CD4-positive, alpha-beta T cell treated with Interleukin-12 subunit alpha and Interleukin-12 subunit beta, for 1 hour (primary cell): ENCODE measurements at places on chromosomes 6 and 20.

GRCh38 chr20:20823476-20823881, 111.0 kb upstream of the RALGAPA2 start:
- DNase-seq: no peak

DNA sequence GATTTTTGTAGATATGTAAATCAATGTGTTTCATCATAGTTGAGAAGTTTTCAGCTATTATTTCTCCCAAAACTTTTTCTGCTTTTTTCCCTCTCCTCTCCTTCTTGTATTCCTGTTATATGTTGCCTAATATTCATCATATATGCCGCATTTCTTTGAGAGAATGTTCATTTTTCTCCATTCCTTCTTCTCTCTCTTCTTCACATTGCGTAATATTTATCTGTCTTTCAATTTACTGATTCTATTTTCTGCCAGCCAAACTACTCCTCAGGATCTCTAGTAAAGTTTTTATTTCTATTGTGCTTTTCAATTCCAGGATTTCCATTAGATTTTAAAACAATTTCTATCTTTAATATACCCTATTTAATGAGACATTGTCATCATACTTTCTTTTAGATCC, 896.8 kb downstream of the EPHA7 start:
- no peak for DNase-seq

GRCh38 chr6:53929041-53929820, 134.4 kb downstream of the LRRC1 start:
- DNase-seq: no peak

DNA sequence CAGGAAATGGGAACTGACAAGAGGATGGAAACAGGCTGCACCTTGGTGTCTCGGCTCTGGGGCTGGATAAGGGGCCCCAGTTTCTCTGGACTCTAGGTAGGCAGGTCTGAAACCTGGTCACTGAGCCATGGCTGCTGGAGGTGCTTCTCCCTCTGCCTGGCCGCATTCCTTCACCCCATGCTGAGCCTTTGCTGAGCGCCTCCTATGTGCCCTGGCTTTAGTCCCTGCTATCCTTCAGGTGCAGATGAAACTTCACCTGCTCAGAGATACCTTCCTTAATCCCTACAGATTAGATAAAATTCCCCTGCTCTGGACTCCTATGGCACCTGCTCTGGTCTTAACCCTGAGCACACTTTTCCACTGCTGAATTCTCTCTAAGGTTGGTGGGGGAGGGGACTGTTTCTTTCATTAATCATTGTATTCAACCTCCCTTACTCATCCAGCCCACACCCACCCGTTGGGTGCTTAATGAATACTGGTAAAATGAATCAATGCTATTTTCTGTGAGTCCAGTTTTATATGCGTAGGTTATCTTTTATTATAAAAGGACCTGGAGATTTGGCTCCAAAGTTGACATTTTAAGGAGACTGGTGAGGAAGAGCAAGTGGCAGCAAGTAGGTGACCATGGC, 19.3 kb downstream of the MYLK4 start:
- DNase-seq: no peak

- DNase-seq: no peak
Measured at GRCh38 chr20:48787861-48788375, 39.9 kb downstream of the PREX1 start.

DNA sequence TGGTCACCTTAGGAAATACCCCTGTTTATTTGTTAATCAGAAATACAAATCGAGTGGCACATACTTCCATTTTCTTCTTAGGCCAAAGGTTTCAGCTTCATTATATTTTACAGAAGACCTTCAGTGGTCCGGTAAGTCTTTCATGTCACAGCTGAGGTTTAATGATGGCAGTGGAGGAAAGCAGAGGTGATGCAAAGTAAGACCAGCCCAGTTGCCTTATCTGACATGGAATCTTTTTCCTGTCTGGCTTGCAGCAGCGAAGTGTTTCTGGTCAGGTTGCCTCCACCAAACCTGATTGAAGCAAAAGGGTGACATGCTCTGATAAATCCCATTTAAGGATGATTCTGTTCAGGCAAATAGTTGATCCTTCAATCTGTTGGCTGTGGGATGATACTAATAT, 100.0 kb downstream of the PRDM1 start:
- DNase-seq: peak; percentile 32

DNA sequence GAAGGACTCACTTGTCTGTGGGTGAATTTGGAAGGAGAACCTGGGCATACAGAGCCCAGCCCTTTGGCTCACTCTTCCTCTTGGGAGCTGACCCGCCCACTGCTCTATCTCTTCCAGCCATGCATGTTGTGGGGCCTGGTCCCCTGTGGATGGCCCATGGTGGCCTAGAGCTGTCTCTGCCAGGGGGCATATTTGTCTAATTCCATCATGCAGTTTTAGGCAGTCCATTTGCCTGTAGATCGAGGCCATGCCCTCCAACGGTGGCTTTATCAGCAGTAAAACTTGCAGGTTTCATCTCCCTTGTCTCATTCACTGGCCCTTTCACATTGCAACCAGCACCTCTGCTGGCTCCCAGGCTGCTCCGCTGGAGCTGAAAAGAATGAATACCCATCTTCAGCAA, 12.9 kb upstream of the EZR start:
- DNase-seq: no peak

- no peak for DNase-seq
Measured at GRCh38 chr6:111939902-111940301, 66.7 kb upstream of the FYN start.

- DNase-seq: no peak
Measured at GRCh38 chr6:29509711-29510110, 22.0 kb upstream of the MAS1L start.

- DNase-seq: no peak
Measured at GRCh38 chr6:143746202-143747119, 68.7 kb downstream of the PHACTR2 start.

- no peak for DNase-seq
Measured at GRCh38 chr6:142844065-142844755, 100.8 kb downstream of the HIVEP2 start.

- no peak for DNase-seq
Measured at GRCh38 chr20:19974630-19975435, 42.3 kb upstream of the NAA20 start.

DNA sequence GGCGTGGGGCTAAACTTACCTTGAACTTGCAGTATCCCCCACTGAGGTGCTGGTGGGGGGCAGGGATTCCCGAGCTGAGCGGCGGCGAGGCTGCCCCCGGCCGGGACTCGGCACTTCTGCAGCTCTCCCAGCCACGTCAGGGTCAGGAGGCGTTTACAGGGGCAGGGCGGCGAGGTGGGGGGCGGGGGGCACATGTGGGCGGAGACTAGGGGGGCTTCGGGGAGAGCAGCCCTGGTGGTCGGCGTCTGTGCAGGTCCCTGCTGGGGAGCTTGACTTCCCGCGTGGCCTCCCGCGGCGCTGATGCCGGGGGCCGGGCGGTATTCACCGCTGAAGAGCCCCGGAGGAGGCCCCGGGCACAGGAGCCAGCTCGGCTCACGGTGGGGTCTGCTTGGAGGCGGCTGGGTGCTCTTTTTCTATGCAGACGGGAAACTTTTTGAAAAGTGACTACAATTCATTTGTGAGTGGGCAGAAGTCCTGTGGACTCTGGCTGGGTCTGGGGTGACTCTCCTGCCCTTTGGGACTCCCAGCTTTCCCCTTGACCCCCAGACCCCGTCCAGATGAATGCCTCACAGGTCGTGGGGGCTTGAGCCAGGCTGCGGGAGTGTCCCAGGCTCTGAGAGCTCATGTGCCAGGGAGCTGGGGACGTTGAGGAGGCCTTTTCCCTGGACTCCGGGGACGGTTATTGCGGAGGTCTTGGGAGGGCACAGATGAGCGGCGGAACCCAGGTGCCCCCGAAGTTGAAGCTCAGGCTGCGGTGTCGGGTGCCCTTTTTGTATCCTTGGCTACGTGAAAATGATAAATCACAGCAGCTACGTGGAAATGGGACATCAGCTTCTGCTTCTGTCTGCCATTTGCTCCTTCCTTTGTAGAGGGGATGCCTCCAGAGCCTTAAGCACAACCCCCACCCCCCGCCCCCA, 75.9 kb upstream of the GATA5 start:
- DNase-seq: no peak

- no peak for DNase-seq
Measured at GRCh38 chr6:10746915-10747250, 722 bp upstream of the TMEM14B start.

DNA sequence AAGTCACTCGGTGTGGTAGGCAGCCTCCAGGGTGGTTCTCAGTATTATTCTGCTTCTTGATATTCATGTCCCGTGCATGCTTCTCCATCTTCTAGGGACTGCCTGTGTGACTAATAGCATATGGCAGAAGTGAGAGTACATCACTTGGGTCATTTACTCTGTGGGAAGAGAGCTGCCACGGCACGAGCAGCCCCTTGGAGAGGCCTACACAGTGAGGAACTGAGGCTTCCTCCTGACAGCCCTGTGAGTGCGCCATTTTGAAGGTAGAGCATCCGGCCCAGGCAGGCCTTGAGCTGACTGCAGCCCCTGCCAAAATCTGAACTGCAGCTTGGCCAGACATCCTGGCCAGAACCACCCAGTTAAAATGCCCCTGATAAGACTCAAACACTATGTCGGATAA, 17.3 kb upstream of the MCUR1 start:
- no peak for DNase-seq

DNA sequence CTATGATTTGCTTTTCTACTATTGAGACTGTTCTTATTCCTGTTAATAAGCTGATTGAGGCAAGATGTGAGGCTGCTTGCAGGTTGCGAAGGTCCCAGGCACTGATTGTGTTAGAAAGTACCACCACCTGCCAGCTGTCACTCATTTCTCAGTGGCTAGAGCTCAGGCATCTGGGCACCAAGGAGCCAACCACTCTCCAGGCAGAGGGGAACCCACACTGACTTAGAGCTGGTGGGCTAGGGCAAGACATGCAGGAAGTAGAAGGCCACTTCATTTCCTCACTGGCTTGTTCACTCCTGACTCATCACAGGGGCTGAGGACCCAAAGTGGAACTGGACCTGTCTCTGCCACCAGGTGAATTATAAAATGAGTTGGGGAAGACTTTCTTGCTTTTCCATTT, 7.8 kb upstream of the DLL1 start:
- DNase-seq: no peak

GRCh38 chr20:1331801-1332453, 3.0 kb upstream of the SDCBP2 start:
- no peak for DNase-seq

DNA sequence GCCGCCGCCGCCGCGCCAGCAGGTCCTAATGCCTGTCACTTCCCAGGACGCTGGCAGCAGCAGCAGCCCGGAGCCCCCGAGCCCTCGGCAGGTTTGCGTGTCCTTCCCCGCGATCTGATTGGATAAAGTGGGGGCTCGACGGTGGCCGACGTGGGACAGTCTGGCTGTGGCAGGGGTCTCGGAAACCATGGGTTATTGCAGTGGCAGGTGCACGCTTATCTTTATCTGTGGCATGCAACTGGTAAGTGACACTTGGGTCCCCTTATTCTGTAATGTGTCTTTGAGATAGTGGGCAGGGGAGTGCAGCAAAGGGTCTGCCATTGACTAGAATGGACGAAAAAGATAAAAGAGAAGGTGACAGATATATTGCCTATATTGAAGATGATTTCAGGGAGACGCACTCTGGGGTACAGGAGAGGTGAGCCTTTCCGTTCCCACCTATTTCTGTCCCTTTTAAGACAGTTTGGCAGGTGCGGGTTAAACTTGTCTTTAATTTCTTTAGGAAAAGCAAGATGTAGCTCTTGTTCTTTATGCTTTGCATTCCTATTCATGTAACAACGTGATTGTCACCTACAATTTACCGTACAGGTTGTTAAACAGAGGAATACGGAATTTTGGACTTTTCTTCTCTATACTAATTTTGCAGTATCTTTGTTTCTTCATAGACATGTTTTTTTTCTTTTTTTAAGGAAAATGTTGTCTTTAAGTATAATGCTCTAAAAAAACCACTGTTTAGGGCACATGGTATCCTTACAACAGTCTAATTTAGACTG, 535 bp downstream of the NKAIN2 start:
- DNase-seq: no peak

GRCh38 chr6:34656378-34657036, 40.1 kb downstream of the ILRUN start:
- DNase-seq: peak; percentile 51

DNA sequence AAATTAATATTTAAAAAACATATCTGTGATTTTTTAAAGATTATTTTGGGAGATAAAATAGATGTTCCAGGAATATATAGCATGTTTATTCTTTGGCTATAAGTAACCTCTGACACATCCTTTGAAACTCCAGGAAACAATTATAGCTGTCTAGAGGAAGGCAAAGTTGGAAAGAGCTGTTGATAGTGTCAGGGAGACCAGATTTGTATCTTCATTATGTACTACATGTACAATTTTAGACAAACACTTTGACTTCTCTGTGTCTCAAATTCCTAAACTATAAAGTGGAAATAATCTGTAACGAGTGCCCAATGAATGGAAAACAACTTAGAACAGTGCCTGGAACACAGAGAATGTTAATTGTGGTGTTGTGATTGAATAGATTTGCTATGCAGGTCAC, 25.6 kb upstream of the ADGRG6 start:
- no peak for DNase-seq
